ENCODE measurements at places on chromosomes 13 and 19. TPM values are rescaled to one million over a fixed set of nuclear protein-coding genes. Genes with fewer than 3 reads are reported as not detected.

The PSG3 gene
- not detected for total RNA-seq

The ZNF816 gene
- 3.5 TPM for total RNA-seq

The CGB2 gene
- total RNA-seq = not detected

The ADM5 gene
- 2.3 TPM for total RNA-seq

The CXCL17 gene
- total RNA-seq = not detected

The ACTMAP gene
- 4.4 TPM for total RNA-seq

The TEKTIP1 gene
- total RNA-seq = not detected

The ACP7 gene
- total RNA-seq = not detected

The SHISA7 gene
- not detected for total RNA-seq

The ARHGAP45 gene
- 3.5 TPM for total RNA-seq

The FBN3 gene
- total RNA-seq = not detected

The PEG3 gene
- total RNA-seq = 0.29 TPM

The ZNF253 gene
- total RNA-seq = 2.3 TPM

The MTRF1 gene
- 9.4 TPM for total RNA-seq

The LYPD5 gene
- total RNA-seq = not detected

The ZNF850 gene
- total RNA-seq = 0.35 TPM

The ZNF284 gene
- 1.6 TPM for total RNA-seq

The TMEM221 gene
- total RNA-seq = not detected

The KIR2DL4 gene
- not detected for total RNA-seq

The DLL3 gene
- 1.7 TPM for total RNA-seq

The ELAVL3 gene
- total RNA-seq = not detected

The CFD gene
- 2.0 TPM for total RNA-seq

The ZNF93 gene
- 5.7 TPM for total RNA-seq

The ZNF729 gene
- total RNA-seq = not detected

The COL4A1 gene
- total RNA-seq = 166 TPM

The CYP2B6 gene
- not detected for total RNA-seq

The ZNF99 gene
- total RNA-seq = not detected

All from myometrial cell (primary cell).